ENCODE measurements at places on chromosomes 11 and 22.

DNA sequence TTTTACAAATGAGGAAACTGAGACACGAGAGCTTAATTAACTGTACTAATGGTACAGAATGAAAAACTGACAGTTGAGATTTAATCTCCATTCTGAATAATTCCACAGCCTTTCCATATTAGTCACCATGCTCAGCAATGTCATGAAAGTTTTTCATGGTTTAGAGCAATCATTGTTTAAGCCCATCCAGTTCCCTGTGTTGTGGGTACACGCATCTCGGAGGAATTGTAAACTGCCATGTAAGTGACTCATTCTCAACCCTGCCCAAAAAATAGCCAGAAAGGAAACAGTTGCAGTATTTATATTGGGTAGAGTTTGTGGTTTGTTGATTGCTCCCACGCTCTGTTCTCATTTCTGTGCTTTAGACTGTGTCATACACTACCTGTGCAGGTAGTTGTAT is 1790.8 kb downstream of the LRRC4C start:
- no peak for DNase-seq

DNA sequence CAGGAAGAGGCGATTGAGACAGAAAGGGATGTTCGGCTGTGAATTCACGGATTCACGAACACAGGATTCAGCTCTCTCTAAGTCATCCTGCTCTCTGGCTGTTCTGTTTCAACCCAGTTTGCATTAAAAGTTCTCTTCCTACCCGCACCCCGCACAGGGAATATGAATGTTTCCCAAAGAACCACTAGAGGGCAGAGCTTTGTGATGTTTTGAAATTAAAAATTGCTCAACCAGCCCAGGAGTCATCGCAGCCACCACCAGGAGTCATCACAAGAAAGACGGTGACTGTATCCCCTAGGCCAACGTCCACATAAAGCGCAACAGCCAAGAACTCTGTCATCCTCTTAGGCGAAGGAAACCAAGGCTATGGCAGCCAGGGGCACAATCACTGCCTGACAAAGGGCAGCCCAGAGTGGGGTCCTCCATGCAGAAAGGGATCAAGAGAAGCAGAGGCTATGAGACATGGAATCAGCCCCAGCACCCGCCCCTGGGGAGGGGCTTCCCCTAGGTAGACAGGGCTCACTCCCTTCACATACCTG is 122.4 kb downstream of the WT1 start:
- no peak for DNase-seq

DNA sequence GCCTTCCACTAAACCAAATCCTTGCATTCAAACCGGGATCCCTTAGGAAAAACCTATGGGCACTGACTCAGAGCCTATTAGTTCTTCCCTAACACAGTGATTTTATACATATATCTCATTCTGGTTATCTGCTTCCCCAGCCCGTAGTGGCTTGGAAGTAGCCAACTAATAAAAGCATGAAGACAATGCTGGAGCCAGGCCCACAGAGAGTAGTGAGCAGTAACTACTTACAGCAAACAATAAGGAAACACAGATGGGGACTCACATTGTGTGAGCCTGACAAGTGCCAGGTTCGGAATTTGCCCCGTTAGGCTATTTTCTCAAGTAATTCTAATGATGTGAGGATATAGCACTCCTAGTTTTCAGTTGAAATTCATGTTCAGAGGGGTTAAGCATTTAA is 83.3 kb upstream of the OR5AK2 start:
- no peak for DNase-seq

DNA sequence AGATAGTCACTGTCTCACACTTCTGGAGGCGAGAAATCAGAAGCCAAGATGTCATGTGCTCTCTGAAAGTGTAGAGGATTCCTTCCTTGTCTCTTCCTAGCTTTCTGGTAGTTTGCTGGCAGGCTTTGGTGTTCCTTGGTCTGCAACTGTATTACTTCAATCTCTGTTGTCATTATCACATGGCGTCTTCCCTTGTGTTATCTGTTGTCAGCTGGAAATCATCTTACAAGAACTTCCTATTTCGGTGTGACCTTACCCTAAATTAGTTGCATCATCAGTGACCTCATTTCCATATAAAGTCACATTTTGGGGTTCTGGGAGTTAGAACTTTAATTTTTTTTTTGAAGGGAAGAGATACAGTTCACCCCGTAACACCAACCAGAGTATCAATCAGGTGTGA is 3.3 kb upstream of the LIN7C start:
- no peak for DNase-seq

- no peak for DNase-seq
Observed at GRCh38 chr11:22130462-22131053, 62.3 kb upstream of the ANO5 start.

DNA sequence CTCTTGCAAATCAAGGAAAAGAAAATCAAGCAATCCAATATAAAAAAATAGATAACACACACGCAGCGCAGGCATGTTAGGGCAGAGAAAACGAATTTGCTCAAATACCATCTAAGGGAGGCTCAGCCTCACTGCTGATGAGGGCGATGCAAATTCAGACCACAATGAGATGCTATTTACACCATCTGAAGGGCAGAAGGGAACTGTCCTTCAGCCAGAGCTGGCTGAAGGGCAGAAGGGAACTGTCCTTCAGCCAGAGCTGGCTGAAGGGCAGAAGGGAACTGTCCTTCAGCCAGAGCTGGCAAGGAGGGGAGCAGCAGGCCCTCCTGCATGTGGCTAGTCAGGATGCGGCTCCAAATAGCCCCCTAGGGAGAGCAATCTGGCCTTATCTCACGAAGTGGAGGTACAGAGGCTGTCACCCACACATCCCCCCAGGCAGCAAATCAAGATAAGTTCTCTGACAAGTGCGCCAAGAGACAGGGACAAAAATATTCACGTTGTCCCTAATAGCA is 7.6 kb upstream of the SLC39A13 start:
- no peak for DNase-seq

GRCh38 chr11:31414338-31414737 is 44.7 kb downstream of the DNAJC24 start:
- no peak for DNase-seq

- no peak for DNase-seq
Observed at GRCh38 chr22:37898441-37899181, 7.5 kb upstream of the MICALL1 start.

- no peak for DNase-seq
Observed at GRCh38 chr22:42990131-42990838, 24.7 kb downstream of the PACSIN2 start.

GRCh38 chr11:45142241-45143055 is 4.0 kb upstream of the PRDM11 start:
- DNase-seq = no peak

- no peak for DNase-seq
Observed at GRCh38 chr11:110148775-110149744, 55.9 kb downstream of the ZC3H12C start.

DNA sequence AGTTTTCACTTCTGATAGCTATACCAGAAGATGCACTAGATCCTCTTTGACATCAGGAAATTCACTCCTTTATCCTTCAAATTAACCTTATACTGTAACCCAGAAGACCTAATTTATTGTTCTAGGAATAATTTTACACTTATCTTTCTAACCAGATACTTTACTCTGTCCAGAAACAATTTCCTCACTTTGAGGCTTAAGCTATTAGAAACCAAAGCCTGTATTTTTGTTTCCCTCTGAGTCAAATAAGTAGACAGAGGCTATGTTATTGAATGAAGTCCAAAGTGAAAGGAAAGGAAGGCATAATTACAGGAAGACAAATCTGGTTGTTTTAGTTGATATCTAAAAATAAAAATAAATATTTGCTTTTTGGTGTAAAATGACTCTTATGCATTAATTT is 2.2 kb downstream of the OR51V1 start:
- DNase-seq = no peak

Measured in activated gamma-delta T cell treated with anti-CD3 and anti-CD28 coated beads, Interleukin-2, amount 50 U/mL, for 16 hours (primary cell).